Activated T-helper 17 cell treated with anti-CD3 and anti-CD28 coated beads, Interleukin-2, amount 50 U/mL, for 72 hours (primary cell): ENCODE measurements at places on chromosomes 5 and 9. TPM values are rescaled to one million over a fixed set of nuclear protein-coding genes. Genes with fewer than 3 reads are reported as not detected.

- ATAC-seq, result no peak
These were observed 117.7 kb upstream of the NR3C1 start for GRCh38 chr5:143521141-143521540.

DNA sequence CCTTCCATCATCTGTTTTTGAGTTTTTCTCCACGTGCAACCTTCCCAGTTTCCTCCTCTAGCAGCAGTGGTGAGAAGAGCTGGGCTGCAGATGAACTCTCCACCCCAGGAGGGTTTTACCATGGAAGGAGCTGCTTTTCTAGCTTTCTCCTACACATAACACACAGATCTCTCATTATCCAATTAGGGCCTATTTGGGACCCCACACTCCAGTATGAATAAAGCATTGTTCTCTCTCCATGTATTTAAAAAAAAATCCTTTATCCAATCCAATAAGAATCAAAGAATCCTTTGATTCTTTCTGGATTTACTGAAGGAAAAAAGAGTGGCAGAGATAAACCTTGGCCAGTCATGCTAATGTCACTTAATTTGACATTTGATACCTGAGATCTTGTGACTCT is 31.6 kb upstream of the NAA35 start:
- no peak for ATAC-seq

- no peak for ATAC-seq
These were observed 408.2 kb upstream of the TLE4 start for GRCh38 chr9:79163544-79163943.

Gene INSL4
- not detected for total RNA-seq

Gene KDM4C
- 46.6 TPM for total RNA-seq

GRCh38 chr5:69078921-69079540 is 14.8 kb upstream of the SLC30A5 start:
- ATAC-seq, result no peak

Gene NOXA1
- 0.39 TPM for total RNA-seq

GRCh38 chr5:82403026-82403425 is 124.9 kb upstream of the RPS23 start:
- no peak for ATAC-seq
